Activated T-helper 1 cell treated with anti-CD3 and anti-CD28 coated beads, Interleukin-2, amount 50 U/mL, for 16 hours (primary cell): ENCODE measurements at places on chromosomes 13 and 19.

DNA sequence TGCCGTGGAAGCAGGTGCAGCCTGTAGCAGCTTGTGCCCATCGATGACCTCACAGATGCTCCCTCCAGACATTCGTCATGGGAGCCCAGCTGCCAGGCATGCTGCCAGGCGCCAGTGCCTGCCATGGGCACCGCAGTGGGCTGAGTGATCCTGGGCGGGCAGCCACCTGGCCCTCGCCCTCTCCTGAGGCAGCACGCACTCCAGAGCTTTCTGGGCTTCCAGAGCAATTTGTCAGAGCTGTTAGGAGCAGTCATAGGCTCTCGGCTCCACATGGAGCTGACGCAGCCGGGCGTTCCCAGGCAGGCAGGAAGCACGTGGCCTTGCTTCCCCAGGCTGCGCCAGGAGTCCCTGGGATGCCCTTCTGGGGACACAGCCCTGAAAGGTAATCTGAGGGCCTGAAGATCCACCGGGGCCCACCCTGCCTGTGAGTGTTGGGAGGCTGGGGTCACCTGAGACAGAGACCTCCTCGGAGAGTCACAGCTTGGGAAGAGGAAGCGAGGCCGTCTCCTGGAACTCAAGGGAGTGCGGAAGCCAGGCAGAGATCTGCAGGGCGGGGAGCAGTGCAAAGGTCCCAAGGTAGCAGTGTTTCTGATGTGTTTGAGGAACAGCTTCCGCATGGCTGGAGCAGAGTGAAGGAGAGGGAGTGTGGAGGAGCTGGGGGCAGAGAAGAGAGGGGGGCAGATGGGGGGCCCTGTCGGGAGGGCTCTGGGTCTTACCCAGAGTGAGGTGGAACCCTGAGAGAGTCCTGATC lies 50.6 kb downstream of the DPF1 start:
- no peak for DNase-seq

- DNase-seq = no peak
Observed at GRCh38 chr13:24276306-24276705, 33.1 kb upstream of the C1QTNF9 start.

GRCh38 chr19:46951171-46951986 lies 68.3 kb upstream of the NPAS1 start:
- DNase-seq = no peak

DNA sequence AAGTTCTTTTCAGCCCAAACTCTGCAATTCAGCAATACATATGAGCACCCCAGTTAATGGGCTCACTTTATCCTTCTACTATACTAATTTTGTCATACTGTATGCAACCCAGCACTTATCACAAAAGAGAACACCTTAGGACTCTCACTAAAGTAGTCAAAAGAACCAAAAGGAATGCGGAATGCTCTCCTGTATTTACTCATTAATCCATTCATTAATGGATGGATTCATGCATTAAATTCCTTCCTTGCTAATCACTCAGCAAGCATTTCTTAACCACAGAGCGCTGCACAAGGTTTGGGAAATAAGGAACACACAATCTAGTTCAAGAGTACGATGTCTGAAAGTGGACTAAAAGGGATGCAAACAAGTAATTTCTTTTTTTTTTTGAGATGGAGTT lies 12.8 kb upstream of the DOCK9 start:
- DNase-seq = no peak

GRCh38 chr13:105370011-105370650 lies 1165.3 kb downstream of the EFNB2 start:
- DNase-seq = no peak
